ENCODE measurements at places on chromosomes 7 and 10.

DNA sequence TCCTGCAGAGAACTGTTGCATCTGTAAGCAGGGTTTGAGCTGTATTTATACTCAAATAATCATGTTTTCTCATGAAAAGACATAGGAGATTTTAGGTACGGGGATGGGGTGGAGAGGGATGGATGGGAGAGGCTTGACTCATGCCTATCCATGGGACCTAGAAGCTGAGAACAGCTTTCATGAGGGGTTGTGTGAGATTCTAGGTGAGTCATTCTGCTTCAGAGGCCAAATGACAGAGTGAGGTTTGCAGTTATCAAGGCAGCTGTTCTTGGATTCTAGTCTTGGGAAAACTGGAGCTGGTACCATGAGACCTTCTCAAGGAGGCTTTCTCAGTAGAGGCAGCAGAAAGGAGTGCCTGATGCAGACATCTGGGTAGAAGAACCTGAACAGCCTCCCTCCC lies 746.9 kb downstream of the TYW1 start:
- DNase-seq = no peak

GRCh38 chr10:51430506-51430905 lies 268.9 kb downstream of the CSTF2T start:
- DNase-seq = no peak

GRCh38 chr7:137670222-137671064 lies 176.3 kb downstream of the DGKI start:
- no peak for DNase-seq

DNA sequence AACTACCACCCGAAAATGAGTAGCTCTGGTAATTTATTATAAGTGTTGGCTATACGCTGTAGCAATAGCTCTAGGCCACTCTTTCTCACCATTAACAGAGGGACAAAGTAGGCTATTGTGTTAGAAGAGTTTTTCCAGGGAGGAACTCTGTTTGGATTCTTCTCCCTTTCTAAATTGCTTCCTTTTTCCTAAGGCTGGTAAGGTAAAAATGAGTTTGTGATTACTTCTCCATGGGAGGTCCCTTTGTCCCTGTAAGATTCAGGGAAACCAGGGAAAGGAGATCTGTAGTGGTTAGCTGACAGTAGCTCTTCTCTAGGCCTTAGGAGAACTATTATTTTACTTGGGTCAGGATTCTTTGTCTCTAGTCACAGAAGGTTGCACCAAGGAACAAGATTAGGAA lies 23.2 kb upstream of the SEMA3E start:
- no peak for DNase-seq

DNA sequence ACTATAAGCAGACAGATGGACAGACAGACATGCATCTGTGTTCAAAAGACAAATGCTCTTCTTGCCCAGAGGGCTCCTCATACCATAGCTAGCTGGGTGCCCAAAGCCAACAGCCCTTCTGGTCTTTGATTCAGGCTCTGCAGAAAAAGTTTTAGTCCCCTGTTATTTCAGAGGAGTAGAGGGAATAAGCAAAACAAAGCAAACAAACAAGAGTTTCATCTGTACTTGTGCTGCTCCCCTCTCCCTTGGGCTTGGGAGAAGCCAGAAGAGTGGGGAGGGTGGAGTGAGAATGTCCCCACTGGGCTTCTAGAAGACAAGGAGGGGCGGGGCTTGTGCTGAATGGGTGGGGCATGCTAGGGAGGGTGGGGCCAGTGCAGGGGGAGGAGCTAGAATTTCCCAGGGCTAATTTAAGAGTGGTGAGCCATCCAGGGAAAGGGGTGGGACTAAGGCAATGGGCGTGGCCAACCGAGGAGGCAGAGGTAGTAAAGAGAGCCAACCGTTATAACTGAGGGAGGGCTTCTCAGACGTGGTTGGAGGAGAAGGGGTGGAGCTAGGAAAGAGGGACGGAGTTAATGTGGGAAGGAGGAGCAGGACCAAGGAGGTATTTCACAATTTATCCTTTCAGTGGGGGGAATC lies 101.2 kb upstream of the MGMT start:
- no peak for DNase-seq

All from HTR-8/SVneo (cell line).